ENCODE measurements at places on chromosomes 2 and 18.
A peak's percentile ranks its signal among the peaks of the same experiment; 100 is the strongest.

GRCh38 chr2:156064540-156064939, 268.0 kb downstream of the NR4A2 start:
- DNase-seq, result no peak

DNA sequence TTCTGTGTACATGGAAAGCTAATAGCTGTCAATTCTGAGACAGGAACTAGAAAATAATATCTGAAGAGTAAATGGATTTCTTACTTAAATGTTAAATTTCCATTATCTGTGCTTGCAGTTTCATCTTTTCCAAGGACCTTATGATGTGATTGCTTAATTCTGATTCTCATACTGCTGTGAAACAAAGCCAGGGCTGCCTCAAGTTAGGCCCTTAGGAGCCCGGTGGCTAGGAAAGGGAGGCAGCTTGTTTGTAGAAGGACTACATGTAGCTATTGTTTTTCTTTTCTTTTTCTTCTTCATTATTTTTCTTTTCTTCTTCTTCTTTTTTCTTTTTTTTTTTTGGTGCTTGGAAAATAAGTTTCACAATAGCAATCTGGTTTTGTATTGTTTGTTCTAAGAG, 50.5 kb downstream of the XRCC5 start:
- DNase-seq, result no peak

DNA sequence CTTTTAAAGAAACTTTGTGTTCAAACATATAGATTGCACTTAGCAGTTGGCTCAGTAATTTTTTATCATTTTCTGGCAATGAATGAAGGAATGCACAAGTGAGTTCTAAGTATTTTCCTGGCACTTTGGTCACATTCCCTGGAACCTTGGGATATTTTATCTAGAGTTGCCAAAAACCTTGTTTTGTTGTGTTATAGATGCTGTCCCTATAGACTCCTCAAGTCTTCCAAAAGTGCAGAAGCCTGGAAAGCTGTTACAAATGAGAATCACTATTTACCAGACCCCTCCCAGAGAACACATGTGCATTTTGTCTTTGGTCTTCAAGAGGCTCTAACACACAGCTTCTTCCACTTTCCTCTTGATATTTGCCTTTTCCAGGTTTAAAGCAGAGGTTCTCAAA, 108.3 kb downstream of the RND3 start:
- DNase-seq, result no peak

GRCh38 chr18:51054764-51055163, 24.8 kb downstream of the SMAD4 start:
- DNase-seq, result peak; percentile 45

DNA sequence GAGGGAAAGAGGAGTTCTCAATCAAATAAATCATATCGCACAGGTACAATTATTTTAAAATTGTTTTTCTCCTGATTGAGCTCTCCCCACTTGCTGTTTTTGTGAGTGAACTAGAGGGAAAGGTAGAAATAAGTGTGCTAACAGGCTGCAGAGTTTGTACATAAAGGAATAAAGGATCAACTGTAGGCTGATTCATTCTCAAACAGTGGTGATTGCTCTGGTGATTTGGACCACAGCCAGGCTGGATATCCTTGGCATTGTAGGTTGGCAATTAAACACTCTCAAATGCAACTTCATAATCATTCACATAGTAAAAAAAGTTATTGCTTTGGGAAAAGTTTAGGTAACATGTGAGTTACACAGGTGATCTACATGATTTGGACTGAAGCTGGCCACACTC, 29.8 kb downstream of the LRP1B start:
- peak; percentile 0 for DNase-seq

- DNase-seq, result peak; percentile 57
These were observed 87.7 kb downstream of the SH3YL1 start for GRCh38 chr2:175880-176820.

DNA sequence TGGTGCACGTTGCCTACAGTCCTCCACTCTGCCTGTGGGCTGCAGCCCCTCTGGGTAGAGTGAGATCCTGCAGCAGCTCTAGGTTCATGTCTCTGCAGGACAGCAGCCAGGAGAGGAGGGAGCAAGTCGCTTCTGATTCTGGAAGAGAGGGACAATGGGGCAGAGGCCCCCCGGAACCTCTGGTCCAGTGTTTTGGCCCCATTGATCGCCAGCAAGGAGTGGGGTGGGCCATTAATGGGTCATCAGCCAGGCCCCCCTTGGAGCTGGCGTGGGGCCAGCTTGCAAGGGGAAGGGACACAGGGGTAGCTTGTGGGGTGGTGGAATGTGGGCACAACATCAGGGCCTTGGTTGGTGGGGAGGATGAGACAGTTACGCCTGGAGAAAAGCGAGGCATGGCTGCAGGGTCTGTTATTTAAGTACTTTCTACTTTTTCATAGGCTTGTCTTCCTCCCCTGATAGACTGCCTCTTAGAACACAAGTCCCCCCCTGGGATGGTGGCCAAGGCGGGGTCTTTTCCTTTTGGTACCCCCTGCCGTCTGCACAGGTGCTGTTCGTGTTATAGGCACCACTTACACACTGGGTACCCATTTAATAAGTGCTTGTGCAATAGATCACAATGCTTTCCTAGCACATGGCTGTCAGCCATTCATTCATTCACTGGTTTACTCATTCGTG, 44.6 kb downstream of the INHBB start:
- no peak for DNase-seq

- DNase-seq, result no peak
These were observed 232.2 kb downstream of the FHOD3 start for GRCh38 chr18:36529747-36530146.

DNA sequence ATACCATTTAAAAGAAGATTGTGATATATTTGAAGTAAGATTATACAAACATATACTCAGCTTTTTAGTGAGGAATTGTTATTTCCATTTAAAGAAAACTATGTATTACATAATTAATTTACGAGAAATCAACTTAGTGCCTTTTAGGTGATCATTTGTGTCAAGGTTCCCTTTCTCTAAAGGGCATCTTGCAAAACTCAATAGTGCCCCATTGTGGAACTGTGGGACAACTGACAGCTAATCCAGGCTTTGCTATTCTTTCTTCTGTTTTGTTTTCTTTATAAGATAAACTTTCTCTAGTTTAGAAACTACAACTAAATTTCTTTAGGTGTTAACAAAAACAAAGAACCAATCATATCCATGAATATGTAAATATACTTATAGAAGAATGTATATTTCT, 24.3 kb upstream of the VIT start:
- peak; percentile 71 for DNase-seq

DNA sequence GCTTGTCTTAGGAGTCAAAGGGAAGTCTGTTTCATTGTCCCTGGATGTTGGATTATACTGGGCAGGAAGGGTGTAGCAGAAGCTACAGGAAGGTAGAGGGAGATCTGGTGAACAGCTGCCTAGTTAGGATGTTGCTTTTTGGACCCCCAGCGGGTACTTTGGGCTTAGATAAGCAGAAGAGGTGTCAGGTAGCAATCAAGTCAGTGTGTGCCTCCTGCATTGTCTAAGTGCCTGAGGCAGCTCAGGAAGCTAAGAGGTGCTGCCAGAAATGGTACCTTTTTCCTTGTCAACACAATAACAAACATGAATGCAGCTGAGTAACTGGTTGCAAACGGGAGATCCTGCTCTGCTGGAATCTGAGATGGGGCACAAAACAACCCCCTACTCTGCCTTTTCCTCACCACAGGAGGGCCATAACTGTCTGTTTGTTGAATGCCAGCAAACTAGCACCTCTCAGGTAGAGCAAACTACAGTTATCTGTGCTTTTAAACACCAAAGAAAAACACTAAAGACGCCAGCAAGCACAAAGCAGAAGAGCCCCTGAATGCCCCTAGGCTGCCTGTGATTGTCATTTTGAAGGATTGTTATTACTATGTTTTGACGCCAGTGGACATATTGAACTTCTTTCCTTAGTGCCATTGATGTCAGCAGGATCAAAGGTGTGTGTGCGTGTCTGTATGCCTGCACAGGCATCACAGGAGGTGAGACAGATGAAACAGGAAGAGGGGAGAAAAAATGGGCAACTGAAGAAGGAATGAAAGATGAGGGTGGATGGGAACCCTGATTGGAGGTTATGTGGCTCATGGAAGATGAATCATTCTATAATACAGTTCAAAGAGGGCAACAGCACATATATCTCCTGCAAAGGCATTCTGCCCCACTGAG, 151.4 kb downstream of the ETAA1 start:
- no peak for DNase-seq

- no peak for DNase-seq
These were observed 64.0 kb upstream of the ST8SIA5 start for GRCh38 chr18:46820863-46821262.

DNA sequence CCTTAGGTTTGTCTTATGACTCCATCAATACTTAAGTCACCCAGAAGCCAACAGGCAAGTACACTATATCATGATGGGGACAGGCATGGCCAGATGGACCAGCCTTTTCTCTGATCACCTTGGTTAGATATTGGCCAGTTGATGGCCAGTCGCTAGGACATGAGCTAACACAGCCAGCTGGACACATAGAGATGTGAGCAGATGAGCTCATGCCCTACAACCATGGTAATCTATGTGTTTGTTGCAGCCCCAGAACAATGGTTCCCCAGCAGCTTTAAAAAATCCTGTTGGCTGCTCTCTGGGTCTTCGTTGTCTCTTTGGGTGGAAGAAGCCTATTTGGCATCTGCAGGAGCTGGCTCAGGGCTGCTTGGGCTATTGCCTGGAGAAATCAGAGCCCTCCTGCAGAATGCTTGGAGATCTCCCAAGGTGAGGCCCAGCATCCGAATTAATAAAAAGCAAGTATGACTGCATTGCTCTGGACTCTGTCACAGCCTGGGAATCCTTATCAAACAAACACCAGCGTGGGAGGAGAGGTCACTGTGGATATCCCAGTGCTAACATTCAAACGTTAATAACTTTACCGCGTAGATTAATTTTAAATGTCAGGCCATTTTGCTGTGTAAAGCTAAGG, 62.3 kb upstream of the KLHL29 start:
- DNase-seq, result no peak

- no peak for DNase-seq
These were observed 176.2 kb upstream of the APCDD1 start for GRCh38 chr18:10278265-10278664.

DNA sequence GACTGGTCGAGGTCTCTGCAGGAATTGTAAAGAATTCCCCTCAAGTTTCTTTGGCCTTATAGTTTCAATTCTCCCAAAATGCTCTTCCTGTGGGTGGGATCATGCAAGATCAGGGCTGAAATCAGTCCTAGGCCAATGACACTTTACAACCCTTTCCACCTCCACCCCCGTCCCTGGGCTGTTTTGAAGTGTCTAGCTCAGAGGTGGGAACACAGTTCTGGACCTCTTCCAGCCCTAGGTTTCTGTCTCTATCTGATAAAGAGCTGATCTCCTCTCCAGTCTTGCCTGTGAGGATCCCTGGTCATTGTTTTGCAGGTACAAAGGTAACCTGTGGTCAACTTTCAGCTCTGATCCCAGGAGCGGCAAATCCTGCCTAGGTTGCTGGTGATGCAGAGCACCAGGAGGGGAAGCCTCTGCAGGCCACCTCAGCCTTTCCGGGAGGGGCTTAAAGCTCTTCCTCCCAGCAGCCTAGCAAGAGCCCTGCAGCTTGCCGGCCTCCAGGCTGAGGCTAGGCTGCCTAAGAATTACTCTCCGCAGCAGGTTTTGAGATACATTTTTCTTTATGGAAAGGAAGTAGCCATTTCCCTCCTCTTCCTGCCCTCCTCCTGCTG, 69.8 kb upstream of the WIPF1 start:
- no peak for DNase-seq

- peak; percentile 37 for DNase-seq
These were observed 6.6 kb upstream of the OXER1 start for GRCh38 chr2:42770288-42771131.

DNA sequence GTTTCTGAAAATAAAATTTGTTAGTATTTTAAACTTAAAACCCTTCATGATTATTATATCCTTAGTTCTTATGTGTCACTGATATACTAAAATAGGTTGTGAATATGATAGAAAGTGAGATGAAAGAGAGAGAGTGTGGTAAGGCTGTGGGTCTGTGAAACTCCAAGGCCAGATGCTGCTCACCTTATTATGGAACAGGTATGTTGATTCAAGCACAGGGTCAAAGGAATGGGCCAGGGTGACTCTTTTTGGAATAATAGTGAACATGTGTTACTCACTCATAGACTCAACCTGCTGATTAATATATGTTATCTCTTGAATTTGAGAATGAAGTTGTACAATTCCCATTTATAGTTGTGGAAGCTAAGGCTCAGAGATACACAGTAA, 70.7 kb upstream of the FN1 start:
- DNase-seq, result no peak

- no peak for DNase-seq
These were observed 1647.4 kb upstream of the PIK3C3 start for GRCh38 chr18:40307627-40308026.

DNA sequence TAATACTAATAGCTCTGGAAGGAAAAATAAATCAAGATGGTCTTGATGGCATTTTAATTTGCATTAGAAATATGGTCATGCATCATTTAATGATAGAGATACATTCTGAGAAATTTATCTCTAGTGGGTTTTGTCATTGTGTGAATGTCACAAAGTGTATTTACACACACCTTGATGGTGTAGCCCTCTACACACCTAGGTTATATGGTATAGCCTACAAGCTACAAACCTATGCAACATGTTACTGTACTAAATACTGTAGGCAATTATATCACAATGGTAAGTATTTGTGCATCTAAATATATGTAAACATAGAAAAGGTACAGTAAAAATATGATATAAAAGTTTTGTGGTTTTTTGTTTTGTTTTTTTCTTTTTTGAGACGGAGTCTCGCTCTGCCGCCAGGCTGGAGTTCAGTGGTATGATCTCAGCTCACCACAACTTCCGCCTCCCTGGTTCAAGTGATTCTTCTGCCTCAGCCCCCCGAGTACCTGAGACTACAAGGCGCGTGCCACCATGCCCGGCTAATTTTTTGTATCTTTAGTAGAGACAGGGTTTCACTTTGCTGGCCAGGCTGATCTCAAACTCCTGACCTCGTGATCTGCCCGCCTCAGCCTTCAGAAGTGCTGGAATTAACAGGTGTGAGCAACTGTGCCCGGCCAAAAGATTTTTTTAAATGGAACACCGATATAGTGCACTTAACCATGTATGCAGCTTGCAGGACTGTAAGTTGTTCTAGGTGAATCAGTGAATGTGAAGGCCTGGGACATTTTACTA, 83.7 kb upstream of the UBXN4 start:
- DNase-seq, result no peak

GRCh38 chr2:43144263-43144662, 82.1 kb downstream of the ZFP36L2 start:
- no peak for DNase-seq

- DNase-seq, result peak; percentile 30
These were observed 368.2 kb downstream of the CDH2 start for GRCh38 chr18:27808683-27809082.

- DNase-seq, result no peak
These were observed 309.2 kb downstream of the NRXN1 start for GRCh38 chr2:50722776-50723175.

GRCh38 chr2:85886590-85886989, 2.2 kb downstream of the ST3GAL5 start:
- DNase-seq, result peak; percentile 95

DNA sequence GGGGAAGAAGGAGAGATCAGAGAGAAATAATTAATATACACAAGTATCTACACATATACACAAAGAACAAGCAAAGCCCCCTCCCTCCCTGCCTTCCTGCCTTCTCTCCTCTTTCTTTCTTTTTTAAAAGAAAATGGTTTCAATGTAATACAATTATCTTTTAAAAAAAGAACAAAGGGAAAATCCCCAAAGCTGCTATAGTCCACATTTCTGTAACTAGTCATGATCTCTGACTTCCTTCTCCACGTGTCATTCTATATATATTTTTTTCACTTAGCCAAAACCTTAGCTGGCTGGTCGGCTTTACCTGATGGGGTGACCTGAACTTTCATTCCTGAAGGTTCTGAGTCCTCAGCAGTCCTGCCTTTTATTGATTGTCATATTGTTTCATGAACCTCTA, 44.3 kb downstream of the MAP3K20 start:
- DNase-seq, result no peak

GRCh38 chr18:58324824-58325480, 280.9 kb downstream of the NEDD4L start:
- no peak for DNase-seq
